Activated T-helper 1 cell treated with Interleukin-2 at 50 U/mL for 16 hours (primary cell): ENCODE measurements at places on chromosomes 13 and 19.
A peak's percentile ranks its signal among the peaks of the same experiment; 100 is the strongest.

GRCh38 chr13:28820099-28821051, at the start of gene MTUS2:
MTUS2 (plus strand) TSS chr13:28820339.
- DNase-seq: no peak

- DNase-seq: no peak
Observed at GRCh38 chr13:97951376-97951775, 2.1 kb upstream of the IPO5 start.

- peak; percentile 65 for DNase-seq
Observed at GRCh38 chr13:31045286-31046081, 113.0 kb downstream of the TEX26 start.

DNA sequence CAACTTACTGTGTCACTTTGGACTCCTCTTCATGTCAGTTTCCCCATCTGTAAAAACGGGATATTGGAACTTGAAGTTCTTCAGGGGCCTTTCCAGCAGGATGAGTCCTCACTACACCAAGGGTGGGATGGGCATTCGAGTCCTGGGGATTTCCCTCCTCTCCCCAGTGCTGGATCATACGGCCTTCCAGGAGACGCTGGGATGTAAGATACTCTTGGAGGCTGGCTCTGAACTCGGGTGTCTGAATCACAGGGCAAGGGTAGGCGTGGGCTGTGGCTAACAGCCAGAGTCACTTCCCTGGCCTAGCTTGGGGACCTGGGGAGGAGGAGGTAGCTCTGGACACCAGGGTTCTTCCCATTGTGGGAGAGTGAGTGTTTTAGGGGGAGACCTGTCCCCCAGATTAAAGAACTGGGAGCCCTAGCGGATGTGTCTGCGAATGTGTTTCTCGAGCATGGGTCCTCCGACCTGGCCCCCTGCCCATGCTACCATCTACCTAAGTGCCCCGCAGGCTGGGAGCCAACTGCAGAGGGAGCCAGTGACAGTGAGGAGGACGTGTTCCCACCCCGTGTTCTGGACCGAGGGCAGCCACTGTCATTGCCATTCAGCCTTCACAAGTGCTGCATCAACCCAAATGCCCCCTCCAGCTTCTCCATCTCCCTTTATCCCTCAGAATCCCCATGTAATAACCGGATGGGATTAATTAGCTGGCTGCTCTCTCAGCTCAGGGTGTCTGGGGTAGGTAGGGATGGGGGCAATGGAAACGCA, 2.4 kb upstream of the CYTH2 start:
- DNase-seq: no peak

GRCh38 chr13:35990196-35990595, 141.0 kb downstream of the DCLK1 start:
- no peak for DNase-seq

GRCh38 chr19:14400951-14401431, 18.1 kb downstream of the DDX39A start:
- DNase-seq: no peak

DNA sequence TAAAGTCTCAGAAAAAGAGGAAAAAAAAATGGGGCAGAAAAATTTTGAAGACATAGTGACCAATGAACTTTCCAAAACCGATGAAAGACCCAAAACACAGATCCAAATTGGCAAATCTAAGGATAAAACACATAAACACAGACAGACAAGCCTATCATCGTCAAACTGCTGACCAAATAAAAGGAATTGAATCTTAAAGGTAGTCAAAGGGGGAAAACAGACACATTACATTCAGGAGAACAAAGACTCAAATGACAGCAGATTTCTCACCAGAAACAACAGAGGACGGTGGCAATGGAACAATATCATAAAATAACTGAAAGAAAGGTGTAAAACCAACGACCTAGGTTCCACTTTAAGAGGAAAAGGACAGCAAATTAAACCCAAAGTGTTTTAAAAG, 10.2 kb downstream of the RBM26 start:
- no peak for DNase-seq

- no peak for DNase-seq
Observed at GRCh38 chr13:109088624-109088917, 459.2 kb downstream of the MYO16 start.

DNA sequence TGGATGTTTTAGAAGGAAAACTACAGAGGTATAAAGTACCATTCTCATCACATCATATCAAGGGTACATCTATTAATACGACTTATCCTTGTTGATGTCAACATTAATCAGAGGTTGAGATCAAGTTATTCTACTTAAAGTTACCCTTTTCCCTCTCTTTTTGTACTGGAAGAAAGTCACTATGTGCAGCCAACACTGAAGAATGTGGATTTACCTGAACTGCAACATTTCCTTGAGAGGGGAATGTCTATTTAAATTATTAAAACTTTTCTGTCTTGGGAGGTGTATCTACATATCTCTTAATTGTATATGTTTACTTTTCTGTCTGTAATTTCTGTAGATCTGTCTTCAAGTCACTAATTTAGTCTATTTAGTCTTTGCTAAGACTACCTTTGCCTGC, 2.5 kb upstream of the FBXL3 start:
- no peak for DNase-seq

GRCh38 chr19:42255766-42256745, 1.1 kb upstream of the ERF start:
- no peak for DNase-seq

- no peak for DNase-seq
Observed at GRCh38 chr19:41350735-41351338, 2.9 kb downstream of the TGFB1 start.

GRCh38 chr13:49214917-49215376, 5.2 kb upstream of the MLNR start:
- DNase-seq: peak; percentile 18
